Kidney capillary endothelial cell (primary cell): ENCODE measurements at places on chromosomes 5 and 9.

DNA sequence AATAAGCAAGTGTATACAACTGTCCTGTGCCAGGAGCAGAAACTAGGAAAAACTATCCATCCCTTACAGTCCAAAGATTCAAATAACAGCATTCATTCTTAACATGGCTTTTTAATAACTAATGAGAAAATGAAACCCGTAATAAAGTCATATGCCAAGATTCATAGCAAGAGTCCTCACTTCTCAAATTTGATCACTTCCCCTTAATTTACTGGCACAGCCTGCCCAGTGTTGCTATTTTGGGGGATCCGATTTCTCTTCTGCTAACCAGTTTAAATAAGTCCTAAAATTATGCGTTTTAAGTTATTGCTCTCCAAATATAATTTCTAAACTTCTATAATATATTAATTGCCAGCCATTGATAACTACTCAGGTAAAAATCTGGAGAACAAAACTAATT, 177.0 kb upstream of the PTGER4 start:
- DNase-seq: no peak

GRCh38 chr5:171820561-171820960, 34.9 kb downstream of the SMIM23 start:
- DNase-seq: no peak

DNA sequence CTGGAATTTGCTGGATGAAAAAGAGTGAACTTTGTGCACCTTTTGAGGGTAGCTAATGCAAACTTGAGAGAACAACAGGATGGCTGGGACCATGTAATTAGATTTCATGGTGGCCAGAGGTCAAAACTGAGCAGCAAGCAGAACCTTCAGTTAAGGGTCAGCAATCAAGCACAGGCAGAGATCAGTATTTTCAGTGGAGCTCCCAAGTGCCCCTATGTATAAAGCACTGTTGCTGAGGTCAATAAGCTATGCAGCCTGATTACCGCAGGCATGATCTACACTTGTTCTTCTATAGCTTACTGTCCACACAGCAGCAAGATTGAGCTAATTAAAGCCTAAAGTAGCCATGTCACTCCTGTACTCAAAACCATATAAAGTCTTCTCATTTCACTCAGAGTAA, 62.1 kb upstream of the TMC1 start:
- DNase-seq: no peak

GRCh38 chr5:154228696-154229095, 38.2 kb downstream of the GALNT10 start:
- no peak for DNase-seq

DNA sequence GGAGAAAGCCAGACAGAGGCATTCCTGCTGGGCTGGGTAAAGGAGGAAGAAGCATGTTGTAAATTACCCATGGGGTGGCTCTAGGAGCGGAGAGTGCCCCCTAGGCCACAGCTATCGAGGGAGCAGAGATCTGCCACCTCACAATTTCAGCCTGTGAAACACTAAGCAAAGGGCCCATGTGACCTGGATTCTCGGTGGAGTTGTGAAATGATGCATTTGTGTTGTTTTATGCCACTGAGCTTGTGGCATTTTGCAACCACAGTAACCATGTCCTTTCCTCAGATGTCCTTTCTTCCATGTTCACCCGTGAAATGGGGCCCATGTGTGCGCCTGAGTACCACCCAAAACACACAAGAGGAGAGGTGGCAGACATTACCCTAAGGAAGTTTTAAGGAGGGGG, 159.3 kb downstream of the SYK start:
- no peak for DNase-seq

GRCh38 chr9:89436963-89437625, 60.8 kb downstream of the SEMA4D start:
- no peak for DNase-seq

DNA sequence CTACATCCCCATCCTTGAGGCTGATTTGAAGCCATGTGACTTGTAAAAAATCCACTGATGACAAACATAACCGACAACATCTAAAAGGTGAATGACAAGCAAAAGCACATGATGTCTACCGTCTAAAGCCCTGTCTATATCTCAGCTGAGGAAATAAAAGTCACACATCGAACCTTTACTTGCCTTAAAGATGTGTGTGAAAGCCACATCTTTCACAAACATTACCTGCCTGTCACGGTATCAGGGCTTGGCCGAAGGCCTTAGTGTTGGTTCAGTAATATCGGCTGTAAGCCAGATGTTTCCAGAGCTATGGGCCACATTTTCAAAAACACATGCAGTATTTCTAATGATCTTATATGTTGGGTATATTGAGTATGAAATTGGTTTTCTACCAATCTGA, 125.8 kb downstream of the EFNA5 start:
- no peak for DNase-seq

DNA sequence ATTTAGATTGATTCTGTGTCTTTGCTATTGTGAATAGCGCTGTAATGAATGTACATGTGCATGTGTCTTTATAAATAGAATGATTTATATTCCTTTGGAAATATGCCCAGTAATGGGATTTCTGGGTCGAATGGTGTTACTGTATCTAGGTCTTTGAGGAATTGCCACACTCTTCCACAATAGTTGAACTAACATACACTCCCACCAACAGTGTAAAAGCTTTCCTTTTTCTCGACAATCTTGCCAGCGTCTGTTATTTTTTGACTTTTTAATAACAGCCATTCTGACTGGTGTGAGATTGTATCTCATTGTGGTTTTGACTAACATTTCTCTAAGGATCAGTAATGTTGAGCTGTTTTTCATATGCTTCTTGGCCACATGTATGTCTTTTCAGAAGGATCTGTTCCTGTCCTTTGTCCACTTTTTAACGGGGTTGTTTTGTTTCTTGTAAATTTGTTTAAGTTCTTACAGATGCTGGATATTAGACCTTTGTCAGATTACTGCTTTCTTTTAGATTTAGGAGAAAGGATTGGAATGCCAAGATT, 125.0 kb upstream of the NR5A1 start:
- no peak for DNase-seq

DNA sequence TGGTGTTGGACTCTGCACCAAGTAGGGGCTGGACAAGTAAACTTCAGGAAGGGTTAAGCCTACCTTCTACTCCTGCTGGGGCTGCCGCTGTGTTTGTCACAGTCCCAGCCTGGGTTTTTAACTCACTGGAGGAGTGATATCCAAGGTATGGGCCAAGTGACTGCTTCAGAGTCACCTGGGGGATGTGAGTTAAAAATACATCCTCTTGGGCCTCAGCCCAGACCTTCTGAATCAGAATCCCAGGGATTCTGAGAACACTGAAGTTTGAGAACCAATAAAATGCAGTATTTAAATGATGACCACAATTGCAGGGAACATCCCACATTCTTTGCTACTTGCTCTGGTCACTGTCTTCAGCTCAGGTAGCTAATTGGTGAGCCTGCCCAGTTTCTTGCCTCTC, 95.1 kb upstream of the DNAH5 start:
- no peak for DNase-seq

DNA sequence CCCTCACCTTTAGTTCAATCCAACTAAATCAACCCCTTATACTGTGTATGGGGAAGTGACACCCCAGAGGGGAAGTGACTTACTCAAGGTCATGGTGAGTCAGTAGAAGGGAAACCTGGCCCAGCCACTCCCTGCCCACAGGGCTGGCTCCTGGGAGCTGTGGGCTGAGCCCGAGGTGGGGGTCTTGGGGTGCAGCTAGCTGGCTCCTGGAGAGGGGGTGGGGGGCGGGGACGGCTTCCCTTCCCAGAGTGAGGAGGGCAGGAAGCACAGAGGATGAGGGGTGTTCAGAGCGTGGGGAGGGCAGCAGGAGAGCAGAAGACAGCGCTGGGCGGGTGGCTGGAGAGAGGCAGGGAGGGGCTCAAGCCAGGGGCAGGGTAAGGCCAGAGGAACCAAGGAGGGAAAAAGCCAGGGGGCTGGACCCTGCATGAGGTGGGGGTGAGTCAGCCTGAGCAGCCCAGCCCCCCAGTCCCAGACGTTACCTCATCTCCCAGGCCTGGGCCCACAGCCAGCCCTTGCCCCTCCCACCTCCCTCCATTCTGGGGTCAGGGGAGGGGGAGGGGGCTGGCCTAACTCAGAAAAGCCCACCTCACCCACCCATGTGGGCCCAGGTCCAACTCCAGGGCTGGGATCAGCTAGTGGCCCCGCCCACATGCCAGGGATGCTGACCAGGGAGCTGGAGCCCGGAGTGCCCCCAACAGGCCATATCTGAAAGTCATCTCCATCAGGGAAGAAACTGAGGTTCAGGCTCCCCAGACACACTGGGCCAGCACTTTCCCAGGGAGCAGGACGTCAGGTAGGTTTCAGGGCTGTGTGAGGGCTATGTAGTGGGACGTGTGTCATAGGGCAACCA, 2.8 kb downstream of the PDLIM7 start:
- peak; percentile 93 for DNase-seq

- DNase-seq: no peak
Measured at GRCh38 chr5:139816566-139816965, 21.0 kb downstream of the PSD2 start.

DNA sequence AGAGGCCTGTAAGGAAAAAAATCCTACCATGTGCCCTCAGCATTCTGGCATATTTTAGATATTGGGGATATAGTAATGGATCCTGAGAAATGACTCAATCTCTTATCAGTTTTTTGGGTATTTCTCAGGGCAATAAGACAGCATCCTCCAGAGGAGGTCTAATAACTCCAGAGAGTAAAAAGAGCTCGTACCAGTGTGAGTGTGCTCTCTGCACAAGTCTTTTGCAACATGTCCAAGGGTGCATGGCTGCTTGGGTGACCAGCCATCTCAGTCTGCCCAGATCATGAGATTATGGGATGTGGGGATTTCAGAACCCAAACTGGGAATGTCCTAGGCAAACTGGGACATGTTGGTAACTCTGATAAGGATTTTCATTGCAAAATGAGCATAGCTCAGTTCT, 15.3 kb downstream of the ASPN start:
- DNase-seq: no peak

DNA sequence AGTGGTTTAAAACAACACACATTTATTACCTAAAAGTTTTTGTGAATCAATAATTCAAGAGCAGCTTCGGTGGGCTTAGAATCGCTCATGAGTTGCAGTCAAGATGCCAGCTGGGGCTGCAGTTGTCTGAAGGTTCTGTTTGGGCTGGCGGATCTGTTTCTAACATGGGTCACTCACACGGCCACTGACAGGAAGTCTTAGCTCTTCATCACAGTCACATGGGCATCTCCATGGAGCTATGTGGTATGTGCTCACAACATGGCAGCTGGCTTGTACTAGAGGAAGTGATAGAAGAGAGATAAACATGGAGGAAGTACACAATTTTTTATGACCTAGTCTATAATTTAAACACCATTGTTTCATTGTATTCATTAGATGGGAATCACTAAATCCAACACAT, 11.2 kb downstream of the KLHL9 start:
- DNase-seq: no peak

DNA sequence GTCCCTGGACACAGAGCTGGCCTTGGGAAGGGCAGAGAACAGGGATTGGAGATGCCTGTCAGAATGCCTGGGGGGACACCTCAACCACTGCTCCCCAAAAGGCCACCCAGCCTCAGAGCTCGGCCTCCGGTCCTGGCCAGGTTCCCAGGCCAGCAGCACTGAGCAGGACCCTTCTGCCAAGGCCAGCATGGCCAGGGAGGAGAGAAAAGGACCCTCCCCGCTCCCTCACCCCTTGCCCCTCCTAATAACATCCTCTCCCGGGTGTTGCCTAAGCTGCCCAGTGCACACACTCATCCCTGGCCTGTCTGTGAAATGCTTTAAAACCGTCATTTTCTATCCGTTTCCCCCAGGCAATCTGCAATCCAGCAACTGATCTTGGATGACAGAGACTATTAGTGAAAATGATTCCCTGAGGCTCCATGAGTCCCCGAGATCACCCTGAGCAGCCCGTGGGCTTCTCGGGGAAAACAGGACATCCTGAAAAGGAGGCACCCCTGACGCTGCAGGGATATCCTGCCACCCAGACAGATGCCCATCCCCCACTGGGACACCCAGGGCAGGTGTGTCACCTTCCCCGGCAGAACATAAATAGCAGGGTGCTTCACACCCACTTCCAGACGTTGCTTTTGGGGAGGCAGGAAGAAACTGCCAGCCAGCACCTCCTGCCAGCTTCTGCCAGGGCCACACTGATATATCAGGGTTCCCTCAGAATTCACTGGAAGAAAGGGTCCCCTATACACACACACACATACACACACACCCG, 75.3 kb downstream of the ADAMTS2 start:
- no peak for DNase-seq

DNA sequence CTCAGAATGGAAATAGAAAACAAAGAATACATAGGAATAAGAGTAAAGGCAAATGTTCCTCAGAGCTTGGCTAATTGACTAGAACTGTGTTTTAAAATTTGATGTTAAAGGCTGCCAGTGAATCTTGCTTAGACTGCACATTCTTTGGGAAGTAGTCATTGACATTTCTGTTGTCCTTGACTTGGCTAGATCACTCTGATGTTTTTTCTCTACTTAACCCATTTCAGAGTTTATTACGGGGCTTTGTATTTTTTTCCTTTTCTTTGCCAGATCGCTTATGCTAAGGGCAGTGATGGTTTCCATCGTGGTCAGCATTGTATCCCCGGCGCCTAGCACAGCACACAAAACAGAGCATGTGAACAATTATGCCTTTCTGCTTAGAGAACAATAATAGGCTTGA, 1126.7 kb upstream of the CDH9 start:
- DNase-seq: no peak

GRCh38 chr5:39024884-39025283, 49.3 kb downstream of the RICTOR start:
- no peak for DNase-seq

DNA sequence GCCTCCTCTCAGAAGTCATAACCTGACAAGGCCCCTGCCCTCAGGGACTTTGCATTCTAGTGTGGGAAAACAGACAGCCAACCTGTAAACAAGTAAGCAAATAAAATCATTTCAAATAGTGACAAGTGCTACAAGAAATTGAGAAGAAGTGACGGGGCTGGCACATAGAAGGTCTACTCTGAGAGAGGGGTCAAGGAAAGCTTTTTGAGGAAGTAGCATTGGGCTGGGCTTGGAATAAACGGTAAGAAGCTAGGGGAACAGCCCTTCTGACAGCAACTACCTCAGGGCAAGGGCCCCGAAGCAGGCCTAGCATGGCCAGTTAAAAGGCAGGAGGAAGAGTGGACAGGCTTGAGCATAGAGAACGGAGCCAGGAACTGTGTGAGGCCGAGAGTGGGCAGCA, 4.8 kb upstream of the SLC2A8 start:
- no peak for DNase-seq

DNA sequence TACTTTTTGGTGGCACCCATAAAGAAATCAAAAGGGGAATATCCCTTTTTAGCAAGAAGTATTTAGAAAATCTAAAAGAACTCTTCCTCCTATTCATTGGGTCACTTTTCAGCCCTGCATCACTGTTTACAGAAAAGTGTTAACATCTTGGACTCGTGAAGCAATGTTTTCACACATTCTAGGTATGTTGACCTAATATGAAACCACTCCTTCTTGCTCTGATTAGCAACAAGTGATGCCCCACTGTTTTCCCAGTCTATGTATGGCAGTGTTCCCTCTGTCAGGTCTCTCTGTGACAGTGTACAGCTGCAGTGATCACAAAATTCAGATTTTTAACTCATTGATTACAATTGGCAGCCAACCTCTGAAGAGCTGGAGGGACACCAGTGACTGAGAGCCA, 148.2 kb upstream of the SLC12A2 start:
- no peak for DNase-seq
